Activated CD4-positive, alpha-beta T cell treated with anti-CD3 and anti-CD28 coated beads for 24 hours (primary cell): ENCODE measurements at places on chromosomes 5 and 9.

GRCh38 chr5:103354446-103354845 lies 95.9 kb downstream of the MACIR start:
- no peak for DNase-seq

DNA sequence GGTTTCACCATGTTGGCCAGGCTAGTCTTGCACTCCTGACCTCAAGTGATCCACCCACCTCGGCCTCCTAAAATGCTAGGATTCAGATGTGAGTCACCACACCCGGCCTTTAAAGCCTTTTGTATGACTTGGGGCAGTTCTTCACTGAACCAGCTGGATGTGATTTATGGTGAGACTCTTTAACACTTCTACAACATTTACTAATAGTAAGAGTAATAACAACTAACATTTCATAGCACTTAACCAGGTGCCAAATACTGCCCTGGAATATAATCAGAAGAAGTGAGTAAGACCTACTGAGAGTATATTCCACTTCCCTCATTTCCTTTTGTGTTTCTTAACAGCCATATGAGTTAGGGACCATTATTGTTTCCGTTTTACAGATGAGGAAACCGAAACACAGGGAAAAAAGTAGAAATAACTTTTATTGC lies 10.0 kb downstream of the ZSWIM6 start:
- DNase-seq, result no peak

- DNase-seq, result no peak
Measured at GRCh38 chr9:91884696-91885687, 65.0 kb downstream of the ROR2 start.

- DNase-seq, result no peak
Measured at GRCh38 chr5:175867587-175868347, 3.6 kb upstream of the CPLX2 start.

DNA sequence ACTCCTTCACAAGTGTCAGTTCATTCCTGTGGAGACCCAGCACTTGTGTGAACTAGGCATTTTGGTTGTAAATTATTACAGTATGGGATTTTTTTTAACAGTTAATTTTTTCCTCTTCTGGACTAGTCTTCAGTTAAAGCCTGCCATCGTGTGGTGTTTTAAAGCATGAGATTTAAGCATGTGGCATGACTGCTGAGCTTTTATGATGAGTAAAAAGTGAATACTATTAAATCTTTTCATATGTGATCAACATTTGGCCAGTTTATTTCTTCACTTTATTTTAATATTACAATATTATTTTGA lies 25.0 kb downstream of the LMNB1 start:
- no peak for DNase-seq

DNA sequence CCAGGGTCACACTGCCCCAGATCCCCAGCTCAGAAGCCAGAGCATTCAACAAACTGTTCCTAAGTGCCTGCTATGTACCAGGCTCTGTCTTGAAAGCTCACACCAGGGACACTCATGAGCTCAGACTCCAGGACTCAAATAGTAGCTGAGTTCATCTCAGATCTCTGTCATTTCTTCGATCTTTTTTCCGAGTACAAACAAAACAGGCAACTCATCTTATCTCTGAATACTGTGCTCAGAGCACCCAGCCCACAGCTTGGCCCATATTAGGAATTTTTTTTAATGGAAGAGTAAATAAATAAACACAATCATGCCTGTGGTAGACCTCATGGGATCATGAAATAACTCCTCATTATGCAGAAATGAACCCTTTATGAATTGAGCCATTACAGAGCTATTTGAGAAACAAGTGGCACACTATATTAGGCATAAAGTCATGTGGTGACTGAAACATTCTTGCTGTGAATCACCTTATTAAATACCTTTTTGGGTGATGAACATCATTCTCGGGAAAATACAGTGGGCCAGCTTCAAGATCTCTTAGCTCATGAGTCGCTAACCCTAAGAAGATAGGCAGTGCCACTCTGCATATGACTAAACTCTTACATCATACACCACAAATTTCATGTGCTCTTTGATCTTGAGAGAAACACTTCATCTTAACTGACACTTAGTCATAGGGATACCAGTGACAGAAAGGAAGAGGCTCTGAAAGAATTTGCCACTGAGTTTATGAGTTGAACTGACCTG lies 9.9 kb downstream of the SH3RF2 start:
- DNase-seq, result no peak

DNA sequence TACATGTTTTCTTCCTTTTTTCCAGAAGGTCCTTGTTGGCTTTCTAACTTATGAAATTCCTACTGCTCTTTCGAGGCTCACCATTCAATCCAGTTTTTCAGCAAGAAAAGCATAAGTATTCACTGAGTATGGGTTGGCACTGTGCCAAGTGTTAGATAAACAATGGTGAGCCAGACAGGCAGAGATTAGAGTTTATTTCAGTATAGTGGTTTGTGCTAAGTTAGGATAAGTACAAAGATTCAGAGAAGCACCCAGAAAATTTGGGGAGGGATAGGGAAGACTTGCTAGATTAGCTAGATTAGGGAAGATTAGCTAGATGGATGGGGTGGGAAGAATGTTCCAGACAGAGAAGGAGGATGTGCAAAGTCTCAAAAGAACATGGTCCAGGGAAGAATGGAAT lies 122.9 kb downstream of the OXCT1 start:
- DNase-seq, result no peak

DNA sequence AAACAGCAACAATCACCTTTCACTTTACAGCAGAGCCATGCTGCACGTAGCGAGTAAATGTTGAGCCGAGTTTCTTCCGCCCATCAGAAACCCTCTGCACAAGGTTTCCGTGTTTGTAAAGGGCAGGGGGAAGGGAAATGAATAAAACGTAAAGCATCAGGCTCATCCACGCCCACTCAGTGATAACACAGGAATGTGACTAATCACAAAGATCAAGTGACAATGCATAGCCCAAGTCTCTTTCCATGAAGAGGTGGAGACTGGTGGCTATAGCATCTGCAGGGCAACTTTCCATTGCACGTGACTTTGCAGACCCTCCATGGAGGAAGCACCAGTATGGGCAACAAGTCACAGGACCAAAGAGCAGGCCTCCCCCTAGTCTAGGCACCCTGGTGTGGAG lies 56.6 kb downstream of the CAMSAP1 start:
- no peak for DNase-seq

- DNase-seq, result peak; percentile 27
Measured at GRCh38 chr9:73023025-73023541, 70.2 kb upstream of the ALDH1A1 start.

- DNase-seq, result no peak
Measured at GRCh38 chr5:133933169-133933509, 35.3 kb downstream of the C5orf15 start.

- DNase-seq, result no peak
Measured at GRCh38 chr5:135437422-135437795, 9.7 kb downstream of the DCANP1 start.

- no peak for DNase-seq
Measured at GRCh38 chr9:110465190-110465589, 114.4 kb downstream of the SVEP1 start.

DNA sequence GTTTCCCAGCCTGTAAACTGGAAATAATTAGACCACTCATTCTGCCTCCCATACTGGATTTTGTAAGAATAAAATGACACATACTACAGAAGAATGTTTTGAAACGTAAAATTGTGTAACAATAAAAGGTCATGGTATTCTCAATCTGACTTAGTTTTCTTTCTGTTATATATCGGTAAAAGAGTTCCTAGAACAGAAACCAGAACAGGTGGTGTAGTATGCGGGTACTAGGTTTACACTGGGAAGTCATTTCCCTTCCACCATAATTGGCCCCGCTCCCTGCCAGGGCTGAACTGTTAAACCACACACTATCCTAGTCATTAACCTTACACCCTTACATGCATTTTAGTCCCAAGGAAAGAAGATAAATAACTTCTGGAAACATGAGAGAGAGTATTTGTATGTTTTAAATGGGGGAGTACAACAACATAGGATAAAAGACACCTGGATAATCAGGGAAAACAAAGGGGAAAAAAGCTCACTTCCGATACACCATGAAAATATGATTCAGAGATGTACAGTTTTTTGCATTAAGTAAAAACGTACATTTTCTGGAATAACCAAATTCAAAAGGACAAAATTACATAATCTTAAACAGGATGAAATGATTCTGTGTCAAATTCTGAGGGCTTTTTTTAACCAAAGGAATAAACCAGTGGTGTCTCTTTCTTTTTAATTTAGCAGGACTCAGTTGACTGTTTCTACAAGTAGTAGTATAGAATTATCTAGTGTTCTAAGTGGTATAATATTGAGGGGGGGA lies 199.7 kb downstream of the GLIS3 start:
- DNase-seq, result no peak

DNA sequence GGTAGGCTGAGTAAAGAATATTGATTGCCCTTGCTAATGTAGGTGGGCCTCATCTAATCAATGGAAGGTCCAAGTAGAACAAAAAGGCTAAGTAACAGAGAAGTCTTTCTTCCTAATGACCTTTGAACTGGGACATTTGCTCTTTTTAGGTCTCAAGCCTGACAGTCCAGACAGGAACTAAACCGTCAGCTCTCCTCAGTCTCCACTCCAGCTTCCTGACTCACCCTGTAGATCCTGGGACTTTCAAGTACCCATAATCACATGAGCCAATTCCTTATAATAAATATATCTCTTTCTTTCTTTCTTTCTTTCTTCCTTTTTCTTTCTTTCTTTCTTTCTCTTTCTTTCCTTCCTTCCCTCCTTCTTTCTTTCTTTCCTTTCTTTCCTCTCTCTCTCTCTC lies 479.5 kb upstream of the PAPPA start:
- no peak for DNase-seq

DNA sequence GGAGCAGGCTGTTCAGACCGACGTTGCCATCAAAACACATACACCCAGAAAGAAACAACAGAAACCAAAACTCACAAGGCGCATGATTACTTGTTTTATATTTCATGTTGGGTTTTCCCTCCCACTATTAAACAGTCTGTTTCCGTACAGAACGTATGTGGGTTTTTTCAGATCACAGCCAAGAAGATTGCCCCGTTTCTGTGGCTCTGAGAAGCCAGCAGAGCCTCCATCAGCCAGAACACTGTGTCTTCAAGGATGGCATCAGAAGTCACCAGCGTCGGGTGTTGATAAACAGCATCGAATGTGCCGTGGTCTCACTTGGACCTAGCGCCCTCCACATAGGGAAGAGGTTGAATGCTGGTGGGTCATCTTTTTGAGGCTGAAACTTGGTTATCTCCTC lies 42.8 kb downstream of the FAM78A start:
- no peak for DNase-seq
